ENCODE measurements at places on chromosomes 7 and 10. TPM values are rescaled to one million over a fixed set of nuclear protein-coding genes. Genes with fewer than 3 reads are reported as not detected.
A peak's percentile ranks its signal among the peaks of the same experiment; 100 is the strongest.

DNA sequence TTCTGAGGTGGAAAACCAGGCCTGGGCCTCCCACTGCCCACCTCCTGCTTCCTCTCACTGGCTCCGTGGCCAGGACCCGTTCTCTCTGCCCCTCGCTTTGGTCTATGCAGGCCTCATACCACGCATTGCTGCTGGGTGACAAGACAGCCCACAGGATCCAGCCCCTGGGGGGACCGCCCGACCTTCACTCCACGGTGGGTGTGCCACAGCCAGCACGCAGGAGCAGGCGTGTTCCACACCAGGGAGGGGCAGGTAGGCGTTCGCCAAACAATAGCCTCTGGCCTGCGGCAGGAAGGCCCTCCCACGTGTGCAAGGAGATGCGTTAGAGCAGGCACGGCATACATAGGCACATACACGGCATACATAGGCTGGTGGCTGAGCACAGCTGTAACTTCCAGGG is 233.4 kb downstream of the WDR37 start:
- H3K27me3 ChIP-seq: no peaks in the 10 kb centered on the region
- H3K27ac ChIP-seq: peak overlapping the region; percentile 79
- H3K4me1 ChIP-seq: peaks cover 34% of the 10 kb centered on the region
- no peak overlapping the region for H3K4me3 ChIP-seq
- H3K36me3 ChIP-seq: no peaks in the 10 kb centered on the region
- peak; percentile 81 for DNase-seq

DNA sequence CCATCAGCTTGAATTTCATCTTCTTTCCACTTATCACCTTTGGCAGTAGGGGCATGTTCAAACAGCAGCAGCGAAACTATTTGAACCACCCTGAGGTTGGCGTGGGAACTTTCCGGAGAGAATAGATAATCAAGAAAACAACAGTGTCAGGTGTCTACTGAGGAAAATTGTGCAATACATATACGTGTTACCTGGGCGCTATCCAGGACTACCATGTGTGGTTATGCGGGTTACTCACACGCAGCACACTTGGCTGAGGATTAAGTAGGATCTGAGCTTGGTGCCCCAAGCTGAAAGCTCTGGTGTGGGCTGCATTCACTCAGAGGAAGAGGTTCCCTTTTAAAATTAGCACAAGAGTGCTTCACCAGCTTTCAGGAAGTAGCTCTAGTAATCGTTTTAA is 8.8 kb upstream of the ABI1 start:
- peak overlapping the region; percentile 77 for H3K27ac ChIP-seq
- peaks cover 16% of the 10 kb centered on the region for H3K4me1 ChIP-seq
- H3K36me3 ChIP-seq: no peaks in the 10 kb centered on the region

GRCh38 chr7:27143023-27143949 is at the start of gene HOXA5:
TSS of gene HOXA5 (minus strand) at chr7:27143681. CDS start at chr7:27143607, 74 bp downstream.
- no peaks in the 10 kb centered on the region for H3K27me3 ChIP-seq
- peak within 1 kb of the TSS; percentile 93 for H3K4me3 ChIP-seq
- peaks cover 7% of the 10 kb centered on the region for H3K36me3 ChIP-seq
- peak within 1 kb of the TSS; percentile 92 for H3K27ac ChIP-seq
- H3K4me1 ChIP-seq: peaks cover 44% of the 10 kb centered on the region
- DNase-seq: peak; percentile 89

Gene PIK3AP1
- polyA plus RNA-seq: 0.09 TPM

DNA sequence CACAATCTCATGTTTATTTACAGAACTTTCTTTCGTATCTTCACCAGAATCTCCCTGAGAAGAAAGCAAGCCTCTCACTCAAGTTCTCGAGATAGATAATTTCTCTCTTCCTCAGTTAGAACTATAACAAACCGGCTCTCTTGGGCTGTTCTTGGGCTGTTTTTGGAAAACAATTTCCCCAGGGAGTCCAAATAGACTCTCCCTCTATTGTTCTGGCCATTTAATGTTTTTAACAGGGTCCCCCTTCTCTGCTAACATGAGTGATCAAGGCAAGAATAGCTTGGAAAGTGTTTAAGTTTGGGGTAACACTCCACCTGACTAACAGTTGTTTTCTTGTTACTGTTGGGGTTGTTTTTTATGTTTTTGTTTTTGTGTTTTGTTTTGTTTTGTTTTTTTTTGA is 64.8 kb upstream of the UCN3 start:
- H3K4me3 ChIP-seq: no peak overlapping the region
- H3K4me1 ChIP-seq: peaks cover 5% of the 10 kb centered on the region
- no peak overlapping the region for H3K27ac ChIP-seq
- H3K36me3 ChIP-seq: no peaks in the 10 kb centered on the region
- DNase-seq: no peak

Gene SHH
- polyA plus RNA-seq: not detected

GRCh38 chr10:58637352-58637751 is 124.7 kb downstream of the BICC1 start:
- peaks cover 7% of the 10 kb centered on the region for H3K4me1 ChIP-seq
- no peaks in the 10 kb centered on the region for H3K27me3 ChIP-seq
- no peak for DNase-seq
- H3K4me3 ChIP-seq: no peak overlapping the region
- no peaks in the 10 kb centered on the region for H3K36me3 ChIP-seq

DNA sequence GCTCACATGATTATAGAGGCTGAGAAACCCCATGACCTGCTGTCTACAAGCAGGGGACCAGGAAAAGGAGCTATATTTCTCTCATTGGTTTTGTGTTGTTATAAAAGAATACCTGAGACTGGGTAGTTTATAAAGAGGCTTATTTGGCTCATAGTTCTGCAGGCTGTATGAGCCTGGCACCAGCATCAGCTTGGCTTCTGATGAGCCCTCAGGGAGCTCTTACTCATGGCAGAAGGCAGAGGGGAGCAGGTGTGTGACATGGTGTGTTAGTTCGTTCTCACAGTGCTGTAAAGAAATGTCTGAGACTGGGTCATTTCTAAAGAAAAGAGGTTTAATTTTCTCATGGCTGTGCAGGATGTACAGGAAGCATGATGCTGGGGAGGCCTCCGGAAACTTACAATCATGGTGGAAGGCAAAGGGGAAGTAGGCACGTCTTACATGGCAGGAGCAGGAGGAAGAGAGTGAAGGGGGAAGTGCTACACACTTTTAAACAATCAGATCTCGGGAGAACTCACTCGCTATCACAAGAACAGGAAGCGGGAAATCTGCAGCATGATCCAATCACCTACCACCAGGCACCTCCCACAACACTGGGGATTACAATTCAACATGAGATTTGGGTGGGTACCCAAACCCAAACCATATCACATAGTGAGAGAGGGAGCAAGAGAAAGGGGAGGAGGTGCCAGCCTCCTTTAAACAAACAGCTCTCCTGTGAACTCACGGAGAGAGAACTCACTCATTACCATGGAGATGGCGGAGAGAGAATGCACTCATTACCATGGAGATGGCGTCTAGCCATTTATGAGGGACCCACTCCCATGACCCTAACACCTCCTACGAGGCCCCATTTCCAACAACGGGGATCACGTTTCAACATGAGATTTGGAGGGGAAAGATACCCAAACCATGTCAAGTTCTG is 133.4 kb downstream of the JCAD start:
- H3K36me3 ChIP-seq: no peaks in the 10 kb centered on the region
- DNase-seq: no peak
- no peak overlapping the region for H3K4me3 ChIP-seq
- H3K4me1 ChIP-seq: peaks cover 17% of the 10 kb centered on the region
- no peaks in the 10 kb centered on the region for H3K27me3 ChIP-seq
- H3K27ac ChIP-seq: no peak overlapping the region

DNA sequence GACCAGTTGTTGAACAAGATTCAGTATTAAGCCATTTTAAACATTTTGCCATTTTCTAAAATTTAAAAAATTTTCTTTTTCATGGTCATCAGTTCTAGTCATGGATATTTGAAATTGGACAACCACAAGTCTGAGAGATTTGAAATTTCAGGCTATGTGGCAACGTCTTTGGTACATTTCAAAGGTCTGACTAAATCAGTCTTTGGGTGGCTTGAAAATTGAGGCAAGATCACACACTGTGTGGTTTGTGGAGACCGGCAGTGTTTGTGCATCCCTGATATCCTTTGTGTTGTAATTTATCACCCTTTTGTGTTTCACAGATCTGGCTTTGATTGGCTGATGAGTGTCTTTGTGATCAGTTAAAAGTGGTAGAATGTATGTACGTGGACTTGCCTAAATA is 35.7 kb downstream of the CCAR1 start:
- no peaks in the 10 kb centered on the region for H3K27me3 ChIP-seq
- H3K4me3 ChIP-seq: no peak overlapping the region
- H3K4me1 ChIP-seq: no peaks in the 10 kb centered on the region
- H3K27ac ChIP-seq: no peak overlapping the region
- H3K36me3 ChIP-seq: peaks cover 22% of the 10 kb centered on the region

- peaks cover 30% of the 10 kb centered on the region for H3K4me1 ChIP-seq
- H3K4me3 ChIP-seq: no peak overlapping the region
- peak overlapping the region; percentile 81 for H3K27ac ChIP-seq
- DNase-seq: no peak
Observed at GRCh38 chr10:47397256-47397655, 13.2 kb upstream of the ZNF488 start.

DNA sequence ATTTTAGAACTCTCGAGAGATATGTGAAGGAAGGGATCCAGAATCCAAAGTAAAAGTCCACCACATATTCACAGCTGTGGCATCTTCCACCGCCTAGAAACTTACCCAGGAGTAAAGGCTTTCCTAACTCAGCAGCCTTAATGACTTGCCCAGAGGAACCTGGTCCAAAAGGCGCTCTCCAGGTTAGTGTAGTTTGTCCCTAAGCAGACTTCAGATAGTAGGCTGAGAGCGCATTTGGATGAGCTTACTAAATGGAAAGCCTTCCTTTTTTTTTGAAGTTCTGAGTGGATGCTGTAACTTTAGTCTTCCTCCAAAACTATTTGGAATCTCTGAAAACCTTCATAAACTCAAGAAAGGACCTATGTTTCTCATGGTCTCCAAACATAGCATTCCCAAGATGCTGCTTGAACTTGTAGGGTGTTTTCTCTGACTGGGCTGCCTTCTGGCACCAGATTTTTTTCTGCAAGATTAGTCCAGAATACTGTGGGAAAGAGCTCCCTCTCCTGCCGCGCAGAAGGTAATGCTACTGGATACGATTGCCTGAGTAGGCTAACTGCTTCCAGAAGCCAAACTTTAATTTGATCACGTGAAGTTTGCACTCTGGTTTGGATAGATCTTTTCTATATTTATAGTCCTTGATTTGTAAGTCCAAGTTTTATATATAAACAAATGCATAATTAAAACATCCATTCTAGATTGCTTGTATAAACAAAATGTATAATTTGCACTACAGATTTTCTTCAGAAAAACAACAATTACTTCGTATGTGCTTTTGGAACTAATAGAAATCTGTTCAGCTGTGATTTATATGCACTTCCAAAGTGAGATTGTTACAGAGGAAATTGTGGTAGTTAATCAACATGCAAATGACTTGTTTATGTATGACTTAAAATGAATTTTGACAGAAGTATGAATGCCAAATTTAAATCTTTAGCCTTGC is 19.6 kb upstream of the GPR37 start:
- H3K27me3 ChIP-seq: no peaks in the 10 kb centered on the region
- H3K36me3 ChIP-seq: no peaks in the 10 kb centered on the region
- H3K27ac ChIP-seq: no peak overlapping the region
- DNase-seq: peak; percentile 11

Gene MAD1L1
- 18.0 TPM for polyA plus RNA-seq

DNA sequence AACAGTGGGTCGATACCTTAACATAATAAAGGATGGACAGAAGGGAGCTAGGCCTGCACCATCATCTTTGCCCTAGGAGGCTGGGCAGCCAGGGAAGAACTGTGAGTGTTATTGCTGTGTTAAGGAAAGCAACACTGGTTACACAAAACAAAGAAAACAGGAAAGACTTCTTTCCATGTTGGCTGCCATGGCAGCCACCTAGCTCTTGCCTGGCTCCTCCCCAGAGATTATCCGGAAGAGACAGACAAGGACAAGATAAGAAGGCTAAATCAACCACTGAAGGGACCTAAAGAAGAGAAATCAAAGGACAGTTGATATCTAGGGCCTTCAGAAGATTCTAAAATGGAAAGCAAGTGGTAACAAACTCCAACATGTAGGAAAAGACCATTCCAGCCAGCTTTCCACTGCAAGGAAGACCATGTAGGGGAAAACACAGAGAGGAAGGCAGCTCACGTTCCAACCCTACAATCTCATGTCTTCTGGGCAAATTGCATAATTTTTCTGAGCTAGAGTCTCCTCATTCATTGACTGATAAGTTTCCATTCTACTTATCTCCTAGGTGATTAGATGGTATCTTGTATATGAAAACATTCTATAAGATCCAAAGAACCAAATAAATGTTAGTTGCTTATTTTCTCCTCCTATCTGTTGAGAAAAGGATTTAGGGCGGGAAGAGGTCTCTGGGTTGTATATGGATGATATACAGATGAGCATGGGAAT is 51.2 kb downstream of the SP8 start:
- no peak for DNase-seq
- H3K36me3 ChIP-seq: no peaks in the 10 kb centered on the region
- H3K4me3 ChIP-seq: no peak overlapping the region
- H3K27me3 ChIP-seq: no peaks in the 10 kb centered on the region

GRCh38 chr7:51644216-51644615 is 327.6 kb upstream of the COBL start:
- no peak for DNase-seq
- H3K27ac ChIP-seq: no peak overlapping the region
- H3K4me1 ChIP-seq: no peaks in the 10 kb centered on the region
- H3K4me3 ChIP-seq: no peak overlapping the region
- no peaks in the 10 kb centered on the region for H3K36me3 ChIP-seq

Gene CFAP58
- polyA plus RNA-seq: 0.82 TPM

DNA sequence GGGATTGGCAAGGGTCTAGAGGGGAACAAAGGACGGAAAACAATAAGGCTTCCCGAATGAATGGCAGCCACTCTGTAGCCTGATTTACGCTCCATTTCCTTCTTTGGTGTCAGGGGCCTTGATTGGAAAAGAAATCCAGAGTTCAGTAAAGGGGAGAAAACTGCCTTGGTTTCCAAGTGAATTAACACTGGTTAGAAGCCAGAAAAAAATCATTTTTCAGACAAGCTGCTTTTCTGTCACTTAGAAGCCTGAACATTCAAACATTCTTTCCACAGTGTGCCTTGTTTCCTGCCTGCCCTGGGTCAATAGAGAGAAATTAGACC is 283 bp upstream of the TRDMT1 start:
- H3K4me1 ChIP-seq: peaks cover 19% of the 10 kb centered on the region
- no peak for DNase-seq
- H3K27me3 ChIP-seq: no peaks in the 10 kb centered on the region
- H3K4me3 ChIP-seq: peak overlapping the region; percentile 95
- no peaks in the 10 kb centered on the region for H3K36me3 ChIP-seq
- H3K27ac ChIP-seq: peak overlapping the region; percentile 87

- no peak overlapping the region for H3K4me3 ChIP-seq
- no peaks in the 10 kb centered on the region for H3K36me3 ChIP-seq
- H3K27me3 ChIP-seq: no peaks in the 10 kb centered on the region
Observed at GRCh38 chr7:83835424-83835823, 186.5 kb upstream of the SEMA3E start.

DNA sequence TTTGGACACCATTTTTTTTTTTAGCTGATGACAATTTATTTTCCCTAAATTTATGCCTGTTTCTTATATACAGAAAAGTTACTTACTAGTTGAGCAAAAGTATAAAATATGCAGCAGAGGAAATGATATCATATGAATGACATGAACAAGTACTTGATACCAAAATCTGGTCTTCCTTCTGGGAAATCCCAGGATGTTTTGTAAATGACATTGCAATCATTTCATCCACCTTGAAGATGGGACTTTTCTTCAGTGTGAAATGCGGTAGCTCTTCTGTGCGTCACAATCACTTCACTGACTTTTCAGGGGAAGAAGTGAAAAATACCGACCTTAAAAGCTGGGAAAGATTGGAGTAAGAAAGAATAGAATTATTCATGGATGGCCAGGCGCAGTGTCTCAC is 23.8 kb downstream of the C1QL3 start:
- H3K27me3 ChIP-seq: no peaks in the 10 kb centered on the region
- DNase-seq: no peak
- H3K4me3 ChIP-seq: no peak overlapping the region

GRCh38 chr10:128080231-128080630 is 46.0 kb downstream of the MKI67 start:
- no peak overlapping the region for H3K4me3 ChIP-seq
- no peak for DNase-seq
- peaks cover 31% of the 10 kb centered on the region for H3K36me3 ChIP-seq
- H3K27ac ChIP-seq: no peak overlapping the region
- no peaks in the 10 kb centered on the region for H3K27me3 ChIP-seq
